ENCODE measurements at places on chromosomes 12 and 14.

DNA sequence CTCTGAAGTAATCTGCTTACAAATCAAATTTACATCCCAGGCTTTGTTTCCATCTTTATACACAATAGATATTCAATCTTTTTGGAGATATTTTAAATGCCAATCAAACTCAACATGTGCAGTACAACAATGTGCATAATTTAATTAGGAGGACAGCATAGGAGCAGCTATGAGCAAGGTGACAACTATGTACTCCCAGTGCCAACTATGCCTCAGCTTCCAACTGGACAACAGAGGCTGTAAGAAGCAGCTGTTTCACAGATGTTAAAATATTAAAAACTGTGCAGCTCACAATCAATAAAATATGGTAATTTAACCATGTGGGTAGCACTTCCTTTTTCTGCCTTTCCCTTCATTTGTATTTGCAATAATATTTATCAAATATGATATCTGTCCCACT lies 99.9 kb downstream of the ST8SIA1 start:
- no peak for DNase-seq

- DNase-seq = no peak
Observed at GRCh38 chr14:93736378-93737014, 51.8 kb downstream of the PRIMA1 start.

DNA sequence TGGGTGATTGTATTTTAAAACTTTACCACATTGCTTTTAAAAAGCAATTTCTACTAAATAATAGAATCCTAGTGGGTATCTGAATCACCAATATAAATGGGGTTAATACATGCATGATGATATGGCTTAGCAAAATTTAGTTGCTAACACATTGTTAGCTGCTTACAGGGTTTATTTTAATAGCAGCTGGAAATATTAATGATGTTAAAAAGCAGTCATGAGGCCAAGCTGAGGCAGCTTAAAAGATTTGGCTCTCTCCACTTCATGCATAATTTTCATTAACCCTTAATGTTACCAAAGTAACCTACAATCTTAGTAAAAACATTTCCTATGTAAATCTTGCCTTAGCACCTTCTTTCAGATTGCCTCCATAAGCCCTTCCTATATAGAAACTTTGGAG lies 49.2 kb upstream of the CNOT2 start:
- DNase-seq = no peak

GRCh38 chr14:31855262-31855661 lies 221.8 kb upstream of the ARHGAP5 start:
- DNase-seq = no peak

GRCh38 chr12:1977588-1977987 lies 26.7 kb downstream of the DCP1B start:
- no peak for DNase-seq

DNA sequence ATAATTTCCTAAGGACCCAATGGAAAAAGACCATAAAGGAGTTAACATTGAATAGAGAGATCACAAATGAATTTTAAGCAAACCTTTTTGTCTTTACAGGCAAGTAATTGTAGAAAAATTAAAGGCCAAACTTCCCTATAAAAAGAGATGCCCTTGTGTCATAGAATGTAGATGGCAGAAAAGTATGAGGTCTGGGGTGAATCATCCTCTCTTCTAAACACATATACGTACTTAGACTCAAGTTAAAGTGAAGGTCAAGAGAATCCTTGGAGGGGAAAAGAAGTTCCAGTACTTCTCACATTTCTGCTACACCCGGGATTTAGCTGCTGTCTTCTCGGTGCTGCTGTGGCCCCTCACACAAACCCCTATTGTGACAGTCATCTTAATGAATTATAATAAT lies 116.2 kb upstream of the ARID2 start:
- no peak for DNase-seq

DNA sequence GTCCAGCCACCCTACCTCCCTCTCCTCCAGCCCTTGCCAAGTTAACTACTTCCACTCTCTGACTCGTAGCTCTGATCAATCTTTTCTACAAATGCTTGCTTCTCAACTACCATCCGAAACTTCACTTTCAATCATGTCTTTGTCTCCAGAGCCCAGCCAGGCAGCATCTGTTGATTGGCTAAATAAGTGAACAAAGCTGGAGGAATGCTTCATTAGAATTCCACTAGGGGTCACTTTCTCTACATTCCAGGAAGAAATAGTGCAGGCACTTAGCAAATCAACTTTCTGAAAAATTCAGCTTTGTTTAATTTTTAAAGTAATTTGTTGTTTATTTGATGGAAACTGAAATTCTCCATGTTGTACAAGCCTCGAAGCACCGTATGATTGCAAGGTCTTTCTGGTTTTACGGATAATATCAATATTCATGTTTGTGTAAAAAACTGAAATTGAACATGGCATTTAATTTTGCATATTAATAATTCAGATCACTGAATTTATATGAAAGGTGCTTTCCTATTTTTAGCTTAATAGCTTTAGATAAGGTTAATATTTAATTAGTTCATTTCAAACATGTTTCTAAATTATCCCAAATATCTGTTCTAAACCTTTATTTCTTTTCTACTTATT lies 32.4 kb upstream of the HELB start:
- peak; percentile 69 for DNase-seq

DNA sequence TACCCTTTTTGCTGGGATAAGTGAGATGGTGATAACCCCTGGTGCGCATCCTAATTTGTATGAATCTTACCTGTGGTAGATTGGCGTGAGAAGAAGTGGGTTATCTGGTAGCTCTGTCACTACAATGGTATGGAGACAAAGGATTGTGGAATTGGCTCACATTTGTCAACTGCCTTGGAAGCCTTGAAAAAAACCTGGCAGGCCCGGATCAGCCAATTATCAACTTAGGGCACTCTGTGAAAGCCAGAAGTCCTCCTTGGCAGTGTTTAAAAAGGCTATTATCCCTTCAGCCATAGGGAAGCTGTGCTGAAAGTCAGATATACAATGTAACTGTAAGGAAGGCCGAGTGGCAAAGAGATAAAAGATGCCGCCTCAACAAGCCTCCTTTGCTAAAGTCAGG lies 56.5 kb downstream of the WASHC3 start:
- DNase-seq = no peak

All from CD4-positive, alpha-beta T cell treated with Interleukin-10 for 1 hour (primary cell).